HAP-1 (cell line): ENCODE measurements at places on chromosomes 2 and 18.
A peak's percentile ranks its signal among the peaks of the same experiment; 100 is the strongest.

DNA sequence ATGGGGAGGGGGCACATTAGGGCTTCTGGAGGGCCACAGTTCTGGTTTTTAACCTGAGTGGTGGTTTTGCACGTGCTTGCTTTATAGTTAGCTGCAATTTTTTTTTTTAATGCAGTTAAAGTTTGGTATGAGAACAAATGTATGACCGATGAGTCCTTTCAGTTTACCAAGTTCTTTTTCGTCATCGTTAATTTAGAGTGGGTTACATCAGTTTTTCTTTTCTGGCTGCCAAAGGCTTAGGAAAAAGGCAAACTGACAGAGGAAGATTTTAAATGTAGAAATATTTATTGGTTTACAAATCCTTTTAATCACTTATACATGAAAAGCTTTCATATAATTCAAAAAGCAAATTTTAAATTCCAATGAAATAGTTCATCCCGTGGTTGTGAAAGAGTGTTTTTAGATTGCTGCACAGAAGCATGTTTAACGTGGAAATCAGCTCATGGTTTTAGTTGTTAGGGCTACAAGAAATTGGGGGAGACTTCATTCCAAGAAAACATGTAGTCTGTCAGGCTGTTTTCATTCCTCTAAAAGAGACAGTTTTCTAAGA is 82.9 kb downstream of the MSH2 start:
- DNase-seq: no peak

DNA sequence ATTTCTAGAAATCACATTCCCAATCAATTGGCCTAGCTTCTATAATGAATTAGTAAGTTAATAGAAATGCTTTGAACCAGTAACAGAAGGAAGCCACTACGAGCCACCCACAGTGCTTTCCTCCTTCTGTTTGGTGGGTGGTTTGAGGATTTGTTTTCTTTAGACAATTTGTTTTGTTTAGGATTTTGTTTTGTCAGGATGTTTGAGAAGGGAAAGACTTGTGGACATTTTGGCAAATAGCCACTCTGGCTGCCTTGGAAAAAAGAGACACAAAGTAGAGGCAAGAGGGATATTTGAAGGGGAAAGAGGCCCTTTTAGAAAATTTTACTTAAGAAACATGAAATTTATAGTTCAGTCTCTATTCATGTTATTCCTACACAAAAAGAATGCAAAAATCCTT is 47.7 kb downstream of the TANK start:
- DNase-seq: no peak

GRCh38 chr18:65846107-65846506 is 95.3 kb downstream of the CDH7 start:
- DNase-seq: no peak

DNA sequence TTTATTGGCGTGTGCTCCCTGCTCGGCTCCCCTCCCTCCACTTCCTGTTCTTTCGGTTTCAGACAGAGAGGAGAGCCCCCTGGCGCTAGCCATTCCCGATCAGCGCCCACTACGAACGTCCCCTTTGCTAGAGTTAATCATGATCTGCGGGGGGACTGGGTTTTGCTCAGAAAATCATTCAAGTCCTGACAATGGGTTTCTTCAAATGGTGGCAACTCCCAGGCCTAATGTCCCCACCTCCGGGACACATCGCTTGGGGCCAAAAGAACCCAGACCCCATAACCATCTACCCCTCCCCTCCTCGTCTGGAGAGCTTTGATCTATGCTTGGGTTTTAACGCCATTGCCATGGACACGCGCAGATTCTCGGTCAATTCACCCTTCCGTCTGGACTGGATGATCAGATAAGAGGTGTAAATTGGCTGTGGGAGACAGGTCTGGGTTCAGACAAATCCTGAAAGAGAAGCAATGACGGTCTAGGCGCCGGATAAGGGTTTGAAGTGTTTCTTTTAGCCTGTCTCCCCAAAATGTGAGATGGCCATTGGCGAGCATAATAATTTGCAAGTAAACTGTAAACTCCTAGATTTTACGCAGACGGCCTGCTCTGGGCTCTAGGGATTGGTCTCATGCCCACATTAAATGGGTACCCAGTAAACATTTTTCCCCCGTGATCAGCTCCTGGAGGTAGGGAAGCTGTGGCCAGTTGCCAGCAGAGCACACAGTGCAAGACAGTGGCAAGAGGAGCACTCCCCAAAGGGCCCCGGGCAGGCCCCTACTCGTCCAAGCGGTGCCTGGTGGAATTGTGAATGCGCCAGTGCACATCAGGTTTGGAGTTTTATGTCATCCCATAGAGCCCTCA is 4.7 kb downstream of the NRP2 start:
- DNase-seq: no peak

GRCh38 chr2:37825586-37825985 is 99.5 kb upstream of the RMDN2 start:
- DNase-seq: no peak

- no peak for DNase-seq
Observed at GRCh38 chr2:11819235-11819729, 72.8 kb downstream of the LPIN1 start.

DNA sequence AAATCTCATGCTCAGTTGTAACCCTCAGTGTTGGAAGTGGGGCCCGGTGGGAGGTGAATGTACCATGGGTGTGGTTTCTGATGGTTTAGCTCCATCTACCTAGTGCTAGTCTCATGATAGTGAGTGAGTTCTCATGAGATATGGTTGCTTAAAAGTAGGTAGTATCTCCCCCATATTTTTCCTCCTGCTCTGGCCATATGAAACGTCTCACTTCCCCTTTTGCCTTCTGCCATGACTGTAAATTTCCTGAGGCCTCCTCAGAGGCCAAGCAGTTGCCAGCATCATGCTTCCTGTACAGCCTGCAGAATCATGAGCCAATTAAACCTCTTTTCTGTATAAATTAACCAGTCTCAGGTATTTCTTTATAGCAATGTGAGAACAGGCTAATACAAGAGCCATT is 62.8 kb upstream of the RNF152 start:
- DNase-seq: no peak

- no peak for DNase-seq
Observed at GRCh38 chr2:152600697-152601096, 116.6 kb downstream of the PRPF40A start.

- no peak for DNase-seq
Observed at GRCh38 chr18:48962252-48962993, 11.7 kb upstream of the SMAD7 start.

DNA sequence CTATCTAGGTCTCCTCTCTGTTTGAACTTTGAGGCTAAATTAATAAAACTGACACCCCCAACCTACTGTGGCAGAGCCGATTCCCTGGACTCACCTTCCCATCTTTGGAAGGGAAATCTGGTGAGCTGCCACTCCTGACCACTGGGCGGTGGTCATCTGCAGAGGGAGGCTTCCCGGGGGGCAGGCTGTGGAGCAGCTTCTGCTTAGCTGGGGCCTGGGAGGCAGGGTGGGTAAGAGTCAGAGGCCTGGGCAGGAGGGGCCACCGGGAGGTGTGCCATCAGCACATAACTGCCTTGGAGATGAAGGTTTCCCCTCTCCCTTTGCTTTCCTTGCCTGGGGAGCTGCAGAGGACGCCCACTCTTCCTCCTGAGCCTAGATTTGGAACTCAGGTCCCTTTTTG is 2.3 kb upstream of the NPPC start:
- DNase-seq: peak; percentile 37

DNA sequence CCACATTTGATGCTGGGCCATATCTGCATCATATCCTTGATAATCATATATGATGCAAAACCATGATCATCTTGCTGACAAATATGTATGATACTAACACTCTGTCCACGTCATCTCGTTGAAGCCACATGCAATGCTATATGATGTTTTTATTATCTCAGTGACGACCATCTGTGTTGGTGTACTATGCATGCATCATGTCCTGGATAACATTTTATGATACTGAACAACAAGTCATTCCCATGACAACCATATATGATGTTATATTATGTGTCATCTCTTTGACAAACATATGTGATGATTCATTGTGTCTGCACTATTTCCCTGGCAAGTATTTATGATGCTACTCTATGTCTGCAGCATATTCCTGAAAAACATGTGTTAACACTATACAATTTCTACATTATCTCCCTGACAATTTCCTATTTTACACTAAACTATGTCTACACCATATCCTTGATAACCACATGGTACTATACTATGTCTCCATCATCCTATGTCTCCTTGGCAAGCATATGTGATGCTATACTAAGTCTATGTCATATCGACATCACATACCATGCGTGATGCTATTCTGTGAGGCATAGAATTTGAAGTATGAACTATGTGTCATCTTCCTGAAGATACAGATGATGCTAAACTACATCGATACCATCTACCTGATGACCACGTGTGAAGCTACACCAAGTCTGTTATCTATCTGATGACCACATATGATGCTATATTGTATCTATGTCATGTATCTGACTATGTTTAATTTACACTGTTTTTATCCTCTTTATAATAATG is 37.0 kb downstream of the DAW1 start:
- no peak for DNase-seq

- DNase-seq: no peak
Observed at GRCh38 chr2:39563572-39563971, 102.1 kb upstream of the TMEM178A start.

GRCh38 chr2:157459486-157459885 is 15.6 kb upstream of the CYTIP start:
- DNase-seq: peak; percentile 22

- no peak for DNase-seq
Observed at GRCh38 chr2:163652751-163653150, 83.1 kb downstream of the FIGN start.

- no peak for DNase-seq
Observed at GRCh38 chr2:44839771-44840502, 101.6 kb upstream of the SIX3 start.

- no peak for DNase-seq
Observed at GRCh38 chr2:190717764-190718651, 69.1 kb downstream of the NAB1 start.

GRCh38 chr2:19355014-19355405 is 3.4 kb downstream of the OSR1 start:
- no peak for DNase-seq

DNA sequence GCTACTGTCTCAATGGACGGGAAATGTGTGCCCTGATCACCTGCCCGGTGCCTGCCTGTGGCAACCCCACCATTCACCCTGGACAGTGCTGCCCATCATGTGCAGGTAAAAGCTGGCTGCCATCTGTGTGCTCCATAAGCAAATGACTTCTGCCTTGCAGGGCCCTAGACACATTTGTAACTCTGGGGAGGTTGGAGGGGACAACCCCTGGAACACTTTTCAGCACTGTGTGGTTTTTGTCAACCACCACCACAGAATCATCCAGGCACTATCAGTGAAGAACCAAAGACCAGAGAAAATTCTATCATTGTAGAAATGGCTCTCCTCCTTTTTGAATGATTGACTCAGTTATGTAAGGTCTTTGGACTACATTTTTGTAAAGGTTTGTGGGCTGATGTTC is 84.3 kb downstream of the FEZ2 start:
- DNase-seq: no peak
